ENCODE measurements at places on chromosomes 4 and X. TPM values are rescaled to one million over a fixed set of nuclear protein-coding genes. Genes with fewer than 3 reads are reported as not detected.

- no peaks in the 10 kb centered on the region for H3K27me3 ChIP-seq
- no peaks in the 10 kb centered on the region for H3K36me3 ChIP-seq
- DNase-seq: no peak
- no peaks in the 10 kb centered on the region for H3K4me1 ChIP-seq
Measured at GRCh38 chr4:624705-625590, at the start of gene PDE6B. Gene PDE6B (plus strand): TSS chr4:625573. CDS start chr4:625627, 54 bp downstream.

DNA sequence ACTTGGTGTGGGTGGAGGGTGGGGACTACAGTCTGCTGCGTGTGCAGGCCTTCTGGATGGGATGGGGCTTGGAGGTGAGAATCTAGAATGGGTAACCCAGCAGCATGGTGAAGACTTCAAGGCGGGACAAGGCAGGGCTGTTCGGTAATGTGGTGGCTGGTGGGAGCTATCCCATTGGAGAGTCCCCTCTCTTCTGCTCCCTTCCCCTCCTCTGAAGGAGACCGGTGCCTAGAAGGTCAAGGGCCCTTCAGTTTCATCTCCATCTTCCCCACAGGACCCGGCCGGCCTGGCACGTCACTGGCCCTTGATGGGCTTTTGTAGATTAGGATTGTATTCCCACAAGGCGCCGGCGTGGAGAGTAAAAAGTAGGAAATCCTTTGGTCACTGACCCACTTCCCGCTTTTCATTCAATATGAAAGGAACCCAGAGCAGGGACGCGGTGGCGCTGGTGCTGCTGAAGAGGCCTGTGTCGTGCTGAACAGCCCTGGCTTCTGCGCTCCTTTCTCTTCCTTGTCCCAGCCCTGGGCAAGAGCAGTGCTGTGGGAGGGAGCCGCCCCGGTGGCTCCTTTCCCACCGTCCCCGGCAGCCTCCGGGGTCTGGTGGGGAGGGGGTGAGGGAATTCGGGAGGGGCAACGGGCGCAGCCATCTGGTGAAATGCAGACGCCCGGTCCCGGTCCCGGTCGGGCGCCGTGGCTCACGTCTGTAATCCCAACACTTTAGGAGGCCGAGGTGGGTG lies 7.3 kb upstream of the HMGB3 start:
- H3K4me1 ChIP-seq: no peaks in the 10 kb centered on the region
- H3K4me3 ChIP-seq: no peak overlapping the region
- H3K36me3 ChIP-seq: no peaks in the 10 kb centered on the region
- H3K27me3 ChIP-seq: no peaks in the 10 kb centered on the region
- no peak overlapping the region for H3K27ac ChIP-seq
- DNase-seq: no peak

GRCh38 chrX:31593353-31593752 lies 521.5 kb upstream of the FTHL17 start:
- no peak overlapping the region for H3K4me3 ChIP-seq
- H3K27me3 ChIP-seq: no peaks in the 10 kb centered on the region
- no peaks in the 10 kb centered on the region for H3K4me1 ChIP-seq
- H3K36me3 ChIP-seq: no peaks in the 10 kb centered on the region

- peak; percentile 55 for DNase-seq
- no peak overlapping the region for H3K4me3 ChIP-seq
- H3K27me3 ChIP-seq: no peaks in the 10 kb centered on the region
- no peaks in the 10 kb centered on the region for H3K4me1 ChIP-seq
Measured at GRCh38 chrX:155048977-155049619, 21.8 kb downstream of the CMC4 start.

DNA sequence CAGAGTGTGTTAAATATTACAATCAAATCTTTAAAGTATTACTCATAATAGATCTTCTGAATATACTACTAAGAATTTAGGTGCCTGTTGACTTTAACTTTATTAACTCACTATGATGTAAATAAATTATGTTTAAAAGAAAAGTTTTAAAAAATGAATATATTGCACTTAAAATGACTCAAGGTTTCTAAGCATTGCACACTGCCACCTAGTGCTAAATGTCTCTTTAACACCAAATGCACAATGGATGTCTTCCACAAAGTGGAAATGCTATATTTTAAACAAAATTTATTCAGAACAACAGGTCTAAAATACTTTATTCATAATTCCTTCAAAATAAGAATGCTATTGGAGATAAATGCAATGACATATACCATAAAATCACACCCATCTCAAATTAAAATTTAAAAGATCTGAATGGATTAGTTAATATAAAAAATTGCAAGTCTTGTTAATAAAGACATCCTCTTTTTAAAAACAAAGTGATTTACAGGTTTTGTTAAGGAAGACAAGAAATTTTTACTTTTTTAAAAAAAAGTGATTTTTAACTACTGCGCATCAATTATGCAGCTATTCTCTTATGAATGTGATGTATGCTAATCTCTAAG lies 5.5 kb downstream of the INPP4B start:
- H3K4me3 ChIP-seq: no peak overlapping the region
- no peak overlapping the region for H3K27ac ChIP-seq
- peaks cover 2% of the 10 kb centered on the region for H3K4me1 ChIP-seq
- H3K27me3 ChIP-seq: no peaks in the 10 kb centered on the region

DNA sequence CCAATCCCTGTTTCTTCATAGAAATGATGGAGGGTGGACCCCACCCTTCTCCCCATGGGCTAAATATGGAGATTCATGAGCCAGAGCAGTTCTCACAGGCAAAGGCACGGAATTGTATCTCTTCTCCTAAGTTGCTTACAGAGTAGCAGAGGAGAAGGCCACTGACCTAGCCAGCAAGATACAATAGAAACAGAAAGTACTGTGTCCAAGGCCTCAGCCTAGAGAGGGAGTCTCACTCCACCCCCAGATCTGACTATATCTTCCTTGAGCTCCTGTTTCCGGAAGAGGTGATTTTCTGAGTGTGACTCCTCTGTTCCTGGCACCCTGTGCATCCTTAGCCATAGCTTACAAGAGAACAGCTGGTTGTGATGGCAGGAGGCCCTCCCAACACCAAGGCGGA lies at the start of gene FATE1:
FATE1 (plus strand) TSS at position 284 of the 400 bp plus-strand sequence; CDS start at position 369, 85 bp downstream.
- no peak for DNase-seq
- H3K4me1 ChIP-seq: no peaks in the 10 kb centered on the region
- H3K27ac ChIP-seq: no peak within 1 kb of the TSS
- H3K27me3 ChIP-seq: no peaks in the 10 kb centered on the region

DNA sequence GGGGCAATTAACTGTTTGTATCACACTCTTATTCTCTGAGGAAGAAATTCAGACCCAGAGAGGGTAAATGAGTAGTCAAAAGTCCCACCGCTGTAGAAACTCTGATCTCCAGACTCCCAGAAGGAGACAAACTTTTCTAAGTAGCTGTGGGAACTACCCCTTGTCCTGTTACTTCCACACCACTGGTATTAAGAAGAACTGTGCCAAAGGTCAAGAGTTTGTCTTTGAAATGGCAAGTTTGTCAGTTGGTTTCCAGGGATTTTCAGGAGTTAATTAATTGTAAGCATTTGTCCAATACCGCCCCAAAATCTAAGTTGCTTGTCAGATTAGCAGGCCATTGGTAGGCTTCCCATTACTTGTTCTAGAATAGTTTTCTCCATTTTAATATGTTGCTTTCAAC lies 85.7 kb downstream of the GC start:
- no peak for DNase-seq
- H3K27ac ChIP-seq: no peak overlapping the region
- no peaks in the 10 kb centered on the region for H3K36me3 ChIP-seq
- no peak overlapping the region for H3K4me3 ChIP-seq
- H3K27me3 ChIP-seq: peaks cover 11% of the 10 kb centered on the region

GRCh38 chr4:40828661-40829060 lies 78.9 kb downstream of the NSUN7 start:
- no peak overlapping the region for H3K27ac ChIP-seq
- DNase-seq: no peak
- no peaks in the 10 kb centered on the region for H3K27me3 ChIP-seq
- H3K4me3 ChIP-seq: no peak overlapping the region
- H3K36me3 ChIP-seq: peaks cover 14% of the 10 kb centered on the region

- H3K4me1 ChIP-seq: peaks cover 2% of the 10 kb centered on the region
- H3K36me3 ChIP-seq: no peaks in the 10 kb centered on the region
- no peak overlapping the region for H3K4me3 ChIP-seq
Measured at GRCh38 chrX:15864023-15864422, 9.4 kb upstream of the AP1S2 start.

DNA sequence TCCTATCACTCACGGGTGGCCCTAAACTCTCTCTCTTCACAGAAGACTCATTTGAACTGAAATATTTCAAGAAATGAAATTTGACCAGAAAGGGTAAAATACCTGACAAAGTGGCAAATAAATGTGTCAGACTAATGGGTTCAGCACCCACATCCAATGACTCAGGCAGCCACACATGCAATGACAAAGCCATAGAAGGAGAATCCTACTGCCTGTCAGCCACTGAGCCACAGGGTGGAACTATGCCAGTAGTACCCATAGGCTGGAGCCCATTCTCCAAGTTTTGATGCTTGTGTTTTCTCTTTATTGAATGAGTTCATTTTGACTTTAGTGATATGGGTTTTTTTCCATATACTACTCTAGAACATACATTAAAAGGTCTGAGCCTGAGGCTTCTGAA lies 179.0 kb downstream of the BEND2 start:
- no peaks in the 10 kb centered on the region for H3K4me1 ChIP-seq
- H3K27me3 ChIP-seq: no peaks in the 10 kb centered on the region
- no peak overlapping the region for H3K4me3 ChIP-seq
- no peak overlapping the region for H3K27ac ChIP-seq

GRCh38 chr4:4356106-4357041 lies 30.5 kb upstream of the NSG1 start:
- no peak overlapping the region for H3K4me3 ChIP-seq
- DNase-seq: no peak
- H3K27ac ChIP-seq: no peak overlapping the region
- no peaks in the 10 kb centered on the region for H3K36me3 ChIP-seq

GRCh38 chr4:176953021-176953420 lies 160.3 kb upstream of the VEGFC start:
- no peak overlapping the region for H3K4me3 ChIP-seq
- no peaks in the 10 kb centered on the region for H3K27me3 ChIP-seq
- H3K27ac ChIP-seq: no peak overlapping the region
- H3K4me1 ChIP-seq: no peaks in the 10 kb centered on the region

DNA sequence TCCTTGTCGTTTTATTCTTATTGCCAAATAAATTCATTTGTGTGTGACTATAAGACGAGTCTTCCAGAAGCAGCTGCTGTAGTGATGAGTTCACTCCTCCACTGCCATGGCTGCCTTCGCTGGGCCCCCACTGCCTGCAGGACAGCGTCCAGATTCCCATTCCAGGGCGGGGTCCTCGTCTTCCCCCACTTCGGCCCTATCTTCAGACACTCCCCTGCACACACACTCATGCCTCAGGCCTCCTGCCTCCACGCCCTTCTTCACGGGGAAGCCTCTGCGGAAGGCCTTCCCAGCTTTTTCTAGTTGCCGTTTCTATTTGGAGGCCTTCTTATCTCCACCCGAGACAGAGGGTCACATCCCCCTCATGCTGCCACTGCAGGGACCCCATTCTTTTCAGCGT lies 80.4 kb downstream of the SHROOM2 start:
- peaks cover 7% of the 10 kb centered on the region for H3K4me1 ChIP-seq
- no peak overlapping the region for H3K4me3 ChIP-seq
- no peak overlapping the region for H3K27ac ChIP-seq

- no peaks in the 10 kb centered on the region for H3K27me3 ChIP-seq
- no peaks in the 10 kb centered on the region for H3K4me1 ChIP-seq
- no peak overlapping the region for H3K27ac ChIP-seq
- peak; percentile 26 for DNase-seq
- H3K36me3 ChIP-seq: no peaks in the 10 kb centered on the region
- no peak overlapping the region for H3K4me3 ChIP-seq
Measured at GRCh38 chr4:142112451-142112850, 476.1 kb downstream of the IL15 start.

- DNase-seq: no peak
- H3K4me3 ChIP-seq: no peak overlapping the region
- H3K27ac ChIP-seq: no peak overlapping the region
- H3K36me3 ChIP-seq: no peaks in the 10 kb centered on the region
Measured at GRCh38 chr4:148430854-148431253, 11.4 kb downstream of the NR3C2 start.

DNA sequence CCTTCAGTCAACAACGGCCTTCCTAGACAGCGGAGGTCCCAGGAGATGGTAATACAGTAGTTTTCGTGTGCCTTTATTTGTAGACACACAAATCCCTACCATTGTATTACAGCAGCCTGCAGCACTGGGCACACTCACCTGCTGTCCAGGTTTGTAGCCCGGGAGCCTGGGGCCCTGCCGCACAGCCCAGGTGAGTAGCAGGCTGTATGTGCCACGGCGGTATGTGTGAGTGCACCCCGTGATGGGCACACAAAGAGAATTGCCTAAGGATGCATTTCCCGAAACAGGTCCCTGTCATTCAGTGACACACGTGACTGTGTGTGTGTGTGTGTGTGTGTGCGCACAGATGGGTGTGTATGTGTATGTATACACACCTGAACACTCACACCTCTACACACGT lies 8.1 kb upstream of the SLC25A6 start:
- H3K27me3 ChIP-seq: no peaks in the 10 kb centered on the region
- DNase-seq: no peak
- H3K27ac ChIP-seq: no peak overlapping the region
- no peak overlapping the region for H3K4me3 ChIP-seq
- H3K4me1 ChIP-seq: no peaks in the 10 kb centered on the region

GRCh38 chr4:110850461-110851442 lies 227.9 kb upstream of the PITX2 start:
- H3K27me3 ChIP-seq: peaks cover 4% of the 10 kb centered on the region
- no peak overlapping the region for H3K4me3 ChIP-seq
- H3K36me3 ChIP-seq: no peaks in the 10 kb centered on the region
- no peaks in the 10 kb centered on the region for H3K4me1 ChIP-seq
- H3K27ac ChIP-seq: no peak overlapping the region
- no peak for DNase-seq

GRCh38 chr4:139851133-139851532 lies 185.5 kb downstream of the MGST2 start:
- H3K27me3 ChIP-seq: no peaks in the 10 kb centered on the region
- H3K36me3 ChIP-seq: no peaks in the 10 kb centered on the region
- H3K4me1 ChIP-seq: no peaks in the 10 kb centered on the region

DNA sequence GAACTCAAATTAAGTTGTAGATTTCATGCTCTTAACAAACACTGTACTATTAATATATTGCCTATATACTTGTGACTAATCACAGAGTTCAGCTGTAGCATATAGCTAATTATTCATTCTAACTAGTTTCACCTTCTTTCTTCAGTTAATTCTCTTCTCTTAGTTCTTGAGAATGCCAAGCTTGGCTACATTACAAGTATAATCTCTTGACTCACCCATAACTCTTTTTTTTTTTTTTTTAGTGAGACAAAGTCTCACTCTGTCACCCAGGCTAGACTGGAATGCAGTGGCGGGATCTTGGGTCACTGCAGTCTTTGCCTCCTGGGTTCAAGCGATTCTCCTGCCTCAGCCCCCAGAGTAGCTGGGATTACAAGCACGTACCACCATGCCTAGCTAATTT lies 5.4 kb downstream of the KLHL5 start:
- H3K36me3 ChIP-seq: peaks cover 3% of the 10 kb centered on the region
- H3K4me1 ChIP-seq: peaks cover 3% of the 10 kb centered on the region
- H3K27me3 ChIP-seq: no peaks in the 10 kb centered on the region

- no peak overlapping the region for H3K4me3 ChIP-seq
- H3K27me3 ChIP-seq: no peaks in the 10 kb centered on the region
- no peak for DNase-seq
- peaks cover 12% of the 10 kb centered on the region for H3K36me3 ChIP-seq
- no peaks in the 10 kb centered on the region for H3K4me1 ChIP-seq
Measured at GRCh38 chr4:20723019-20723418, 22.8 kb downstream of the PACRGL start.

Gene PTCHD1
- not detected for polyA plus RNA-seq

Gene CXCL10
- polyA plus RNA-seq: 0.14 TPM

Gene CCDC149
- polyA plus RNA-seq: 4.8 TPM

Gene VCX3A
- not detected for polyA plus RNA-seq

Gene RXFP1
- not detected for polyA plus RNA-seq

Gene STARD8
- 2.3 TPM for polyA plus RNA-seq

Gene FNIP2
- polyA plus RNA-seq: 4.7 TPM

Gene SMIM31
- polyA plus RNA-seq: not detected

Gene SULT1E1
- not detected for polyA plus RNA-seq

Data from IMR-90 (cell line).